Myocyte (in vitro differentiated cells): ENCODE measurements at places on chromosomes 1 and 21. TPM values are rescaled to one million over a fixed set of nuclear protein-coding genes. Genes with fewer than 3 reads are reported as not detected.

KCNK1 gene
- not detected in 2 replicates for total RNA-seq

DNA sequence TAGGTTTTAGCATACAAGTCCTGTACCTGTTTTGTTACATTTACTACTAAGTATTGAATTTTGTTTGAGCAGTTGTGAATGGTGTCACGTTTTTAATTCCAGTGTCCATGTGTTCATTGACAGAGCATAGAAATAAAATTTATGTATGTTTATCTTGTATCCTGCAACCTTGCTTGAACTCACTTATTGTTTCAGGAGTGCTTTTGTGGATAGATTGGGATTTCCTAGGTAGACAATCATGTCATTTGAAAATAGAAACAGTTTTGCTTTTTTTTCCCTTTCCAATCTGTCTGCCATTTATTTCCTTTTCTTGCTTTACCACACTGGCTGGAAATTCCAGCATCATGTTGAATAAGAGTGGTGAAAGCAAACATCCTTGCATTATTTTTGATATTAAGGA lies 15.0 kb upstream of the ABCG1 start:
- no peak for DNase-seq

GRCh38 chr1:157734321-157734720 lies 33.8 kb upstream of the FCRL3 start:
- DNase-seq = peak; percentile 23

ADAM30 gene
- not detected in 2 replicates for total RNA-seq

TIAM1 gene
- total RNA-seq = 4.9 and 7.8 TPM in 2 replicates
